Uterus (tissue), 4 donors: ENCODE measurements at places on chromosomes 16 and 17. TPM values are rescaled to one million over a fixed set of nuclear protein-coding genes. Genes with fewer than 3 reads are reported as not detected.

Gene FOXN1
- not detected for total RNA-seq

Gene CBFA2T3
- 5.3 TPM for total RNA-seq

GRCh38 chr17:8806926-8807550 is 7.9 kb upstream of the MFSD6L start:
- H3K27me3 ChIP-seq, result no peaks in the 10 kb centered on the region
- H3K27ac ChIP-seq, result no peak overlapping the region
- H3K4me3 ChIP-seq, result no peak overlapping the region
- DNase-seq, result no peak
- no peaks in the 10 kb centered on the region for H3K36me3 ChIP-seq

DNA sequence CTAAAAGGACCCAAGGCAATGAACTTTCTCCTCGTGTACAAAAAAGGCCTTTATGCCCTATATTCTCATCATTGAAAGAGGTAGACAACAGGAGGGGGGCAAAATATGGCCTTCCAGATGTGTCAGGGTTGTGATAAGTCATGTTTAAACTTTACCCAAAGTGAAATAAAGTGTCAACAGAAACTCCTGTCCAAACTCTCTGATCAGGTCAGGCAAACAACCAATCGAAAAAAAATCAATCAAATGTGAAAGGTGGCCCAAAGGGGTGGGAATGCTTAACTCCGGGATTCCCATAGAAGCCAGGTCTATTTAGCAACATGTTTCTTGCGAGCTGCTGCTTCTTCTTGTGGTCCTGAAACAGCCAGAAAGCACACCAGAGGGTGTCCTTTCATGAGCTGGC is 49.5 kb upstream of the SOX9 start:
- DNase-seq, result no peak
- H3K36me3 ChIP-seq, result no peaks in the 10 kb centered on the region
- H3K4me1 ChIP-seq, result no peaks in the 10 kb centered on the region
- no peak overlapping the region for H3K4me3 ChIP-seq
- no peak overlapping the region for H3K27ac ChIP-seq
- H3K27me3 ChIP-seq, result no peaks in the 10 kb centered on the region

DNA sequence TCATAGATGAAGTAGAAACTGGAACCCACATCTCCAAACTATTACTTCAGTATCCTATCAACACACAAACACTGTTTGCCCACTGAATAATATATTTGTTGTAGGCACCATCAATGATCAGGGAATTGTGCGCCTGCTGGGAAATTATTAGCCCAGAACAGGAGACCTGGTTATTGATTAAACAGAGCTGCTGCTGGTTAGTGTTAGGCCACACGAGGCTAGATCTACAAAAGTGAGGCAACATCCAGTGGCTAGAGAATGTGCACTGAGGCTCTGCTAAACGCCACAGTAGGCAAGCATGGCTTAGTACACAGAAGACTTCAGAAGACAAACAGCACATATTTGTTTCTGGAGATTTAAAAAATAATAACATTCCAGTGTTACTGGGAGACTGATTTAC is 11.0 kb downstream of the ABHD15 start:
- H3K27me3 ChIP-seq, result no peaks in the 10 kb centered on the region
- H3K27ac ChIP-seq, result no peak overlapping the region
- no peaks in the 10 kb centered on the region for H3K4me1 ChIP-seq
- H3K36me3 ChIP-seq, result no peaks in the 10 kb centered on the region

GRCh38 chr16:89574681-89575246 is 794 bp upstream of the CPNE7 start:
- DNase-seq, result no peak
- H3K27me3 ChIP-seq, result peaks cover 15% of the 10 kb centered on the region
- peaks cover 18% of the 10 kb centered on the region for H3K4me1 ChIP-seq
